Left ventricle myocardium superior (tissue), 1 donor: ENCODE measurements at places on chromosomes 7 and 10.

DNA sequence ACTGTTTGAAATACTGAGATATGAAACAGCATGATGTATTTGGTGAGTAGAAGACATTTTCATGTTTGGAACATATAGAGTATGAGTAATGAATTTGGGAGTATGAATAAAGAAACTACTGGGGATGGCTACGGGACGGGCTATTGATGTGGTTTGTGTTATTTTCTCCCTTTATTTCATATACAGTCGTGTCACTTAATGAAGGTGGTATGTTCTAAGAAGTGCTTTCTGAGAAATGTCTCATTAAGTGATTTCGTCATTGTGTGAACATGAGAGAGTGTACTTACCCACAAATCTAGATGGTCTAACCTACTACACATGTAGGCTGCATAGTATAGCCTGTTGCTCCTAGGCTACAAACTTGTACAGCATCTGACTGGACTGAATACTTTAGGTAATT lies 106.3 kb downstream of the CCNY start:
- DNase-seq = no peak

GRCh38 chr7:43781726-43782607 lies 23.5 kb downstream of the BLVRA start:
- DNase-seq = no peak

DNA sequence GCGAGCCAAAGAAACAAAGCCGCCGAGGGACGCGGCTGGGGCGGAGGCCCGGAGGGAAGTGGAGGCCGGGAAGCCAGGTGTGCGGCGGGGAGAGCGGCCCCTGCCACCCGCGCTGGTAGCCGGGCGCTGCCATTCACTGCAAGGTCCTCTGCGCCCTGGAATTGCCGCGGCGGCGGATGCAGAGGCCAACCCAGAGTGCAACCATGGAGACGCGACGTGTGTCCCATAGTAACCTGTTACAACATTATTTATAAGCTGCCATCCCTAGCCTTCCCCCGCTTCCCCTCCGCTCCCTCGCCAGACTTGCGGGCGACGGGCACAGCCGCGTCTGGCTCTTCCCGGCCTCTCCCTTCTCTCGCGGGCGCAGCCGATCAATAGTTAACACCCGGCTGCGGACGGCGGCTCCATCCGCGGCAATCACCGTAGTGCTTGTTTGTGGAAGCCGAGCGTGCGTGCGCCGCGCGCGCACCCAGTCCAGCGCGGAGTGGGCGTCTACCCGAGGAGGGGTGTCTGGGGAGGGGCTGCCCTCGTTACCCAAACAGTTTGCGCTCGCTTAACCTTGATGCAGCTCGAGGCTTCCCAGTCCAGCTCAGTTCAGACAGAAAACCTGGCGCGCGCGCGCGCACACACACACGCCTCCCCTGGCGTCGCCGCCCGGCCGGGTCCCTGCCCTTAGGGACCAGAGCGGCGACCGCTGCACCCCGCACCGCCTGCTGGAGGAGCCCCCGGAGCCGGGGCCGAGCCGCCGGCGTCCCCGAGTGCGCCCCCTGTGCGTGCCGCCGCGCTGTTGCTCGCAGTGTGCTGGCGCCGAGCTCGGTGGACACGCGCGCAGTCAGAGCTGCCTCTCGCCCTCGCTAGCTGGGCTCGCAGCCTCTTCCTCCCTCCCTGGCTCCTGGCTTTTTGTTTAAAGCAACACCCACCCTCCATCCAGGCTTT lies 165.4 kb upstream of the DPP6 start:
- no peak for DNase-seq

GRCh38 chr7:154931906-154932305 lies 71.0 kb downstream of the PAXIP1 start:
- DNase-seq = no peak

DNA sequence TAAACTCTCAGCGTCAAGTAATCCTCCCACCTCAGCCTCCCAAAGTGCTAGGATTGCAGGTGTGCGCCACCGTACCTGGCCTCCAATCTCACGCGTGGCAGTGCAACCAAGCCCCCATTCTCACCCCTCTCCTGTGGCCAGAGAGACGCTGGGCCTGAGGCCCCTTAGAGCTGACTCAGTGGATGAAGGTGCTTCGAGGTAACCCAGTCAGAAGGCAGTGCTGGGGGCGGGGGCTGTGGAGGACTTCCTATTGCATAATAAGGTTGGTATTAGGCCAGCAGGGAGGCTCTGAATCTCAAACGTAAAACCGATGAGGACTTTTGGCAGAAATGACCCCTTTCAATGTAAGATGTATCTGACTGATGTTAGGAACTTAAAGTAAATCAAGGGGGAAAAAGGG lies 229.3 kb downstream of the USP6NL start:
- DNase-seq = no peak

- DNase-seq = no peak
Measured at GRCh38 chr7:137818036-137818435, 28.7 kb downstream of the DGKI start.

DNA sequence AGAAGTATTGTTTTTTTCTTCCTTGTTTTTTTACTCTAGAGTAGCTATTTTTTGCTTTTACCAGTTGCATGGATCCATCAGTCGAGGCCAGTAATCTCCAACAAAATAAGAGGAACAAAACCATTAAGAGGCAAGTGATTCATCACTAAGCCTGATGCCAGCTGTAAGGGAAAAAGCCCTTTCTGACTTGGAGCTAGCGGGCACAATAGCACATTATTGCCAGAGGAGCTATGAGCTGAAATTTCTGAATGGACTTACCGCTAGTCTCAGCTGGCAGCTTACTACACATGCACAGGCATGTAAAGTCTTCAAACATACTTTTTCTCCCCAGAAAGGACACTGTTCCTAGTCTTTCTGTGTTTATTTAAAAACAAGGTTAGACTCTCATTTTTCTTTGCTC lies 41.6 kb upstream of the PTPRZ1 start:
- DNase-seq = no peak

- DNase-seq = no peak
Measured at GRCh38 chr10:20372748-20373147, 524.4 kb downstream of the NEBL start.

- DNase-seq = no peak
Measured at GRCh38 chr7:117126676-117127075, 173.4 kb downstream of the ST7 start.

DNA sequence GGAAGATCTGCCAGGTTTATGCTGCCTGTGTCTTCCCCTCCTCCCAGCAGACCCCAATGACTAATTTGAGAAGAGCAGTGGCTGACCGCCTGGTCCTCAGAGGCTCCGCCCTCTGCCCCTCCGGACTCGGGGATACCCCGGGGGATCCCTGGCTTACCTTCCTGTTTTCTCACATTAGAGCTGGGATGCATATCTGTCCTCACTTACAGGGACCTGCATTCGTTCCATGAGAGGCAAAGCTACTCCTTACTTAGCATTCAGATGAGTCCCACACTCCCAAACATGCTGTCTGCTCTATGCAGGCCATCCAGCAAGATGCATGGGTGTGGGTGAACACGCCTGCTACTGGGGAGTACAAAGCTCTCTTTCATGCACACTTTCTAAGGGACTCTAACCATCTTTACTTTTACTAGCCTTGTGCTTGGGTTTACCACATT lies 24.0 kb downstream of the VOPP1 start:
- no peak for DNase-seq

DNA sequence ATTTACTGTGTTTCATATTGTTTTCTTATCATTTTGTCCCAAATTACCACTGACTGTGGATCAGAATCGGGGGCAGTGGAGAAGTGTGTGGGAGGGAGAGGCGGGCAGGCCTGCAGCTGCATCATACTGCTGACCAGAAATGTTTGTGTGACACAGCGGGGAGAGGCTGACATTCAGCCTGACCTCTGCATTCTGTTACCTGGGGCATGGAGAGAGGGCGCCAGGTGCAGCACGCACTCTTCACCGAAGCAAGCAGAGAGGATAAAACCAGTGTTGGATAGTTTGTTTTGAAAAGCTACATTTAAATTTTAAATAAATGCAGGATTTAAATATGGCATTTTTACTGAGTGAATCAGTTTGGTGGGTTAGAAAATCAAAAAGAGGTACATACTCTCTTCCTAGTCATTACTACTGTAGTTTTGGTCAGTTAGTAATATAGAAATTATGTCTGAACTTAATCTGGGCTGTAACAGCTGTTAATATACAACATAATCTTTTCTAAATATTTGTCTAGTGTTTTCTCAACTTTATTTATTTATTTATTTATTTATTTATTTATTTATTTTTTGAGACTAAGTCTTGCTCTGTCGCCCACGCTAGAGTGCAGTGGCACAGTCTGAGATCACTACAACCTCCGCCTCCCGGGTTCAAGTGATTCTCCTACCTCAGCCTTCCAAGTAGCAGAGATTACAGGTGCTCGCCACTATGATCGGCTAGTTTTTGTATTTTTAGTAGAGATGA lies 8.8 kb upstream of the STMP1 start:
- no peak for DNase-seq

GRCh38 chr7:40223451-40224127 lies 88.8 kb downstream of the SUGCT start:
- DNase-seq = no peak

DNA sequence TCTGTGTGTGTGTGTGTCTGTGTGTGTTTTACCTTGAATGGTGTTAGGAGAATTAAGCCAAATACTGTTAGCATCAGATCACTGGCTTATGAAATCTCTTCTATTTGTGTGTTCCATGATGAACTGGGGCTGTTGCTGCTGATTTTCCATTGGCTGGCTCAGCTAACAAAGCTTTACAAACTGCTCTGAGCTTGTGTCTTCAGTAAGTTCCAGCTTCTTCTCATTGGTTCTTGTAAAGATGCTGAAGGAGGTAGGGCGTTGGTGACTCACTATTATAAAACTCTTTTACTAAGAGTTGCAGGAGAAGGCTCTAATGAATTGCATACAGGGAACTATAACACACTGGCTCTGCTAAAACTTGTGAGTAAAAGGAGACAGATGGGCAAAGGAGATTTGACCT lies 136.4 kb upstream of the PRKCQ start:
- no peak for DNase-seq

GRCh38 chr10:23343591-23344240 lies 881 bp downstream of the C10orf67 start:
- peak; percentile 83 for DNase-seq

DNA sequence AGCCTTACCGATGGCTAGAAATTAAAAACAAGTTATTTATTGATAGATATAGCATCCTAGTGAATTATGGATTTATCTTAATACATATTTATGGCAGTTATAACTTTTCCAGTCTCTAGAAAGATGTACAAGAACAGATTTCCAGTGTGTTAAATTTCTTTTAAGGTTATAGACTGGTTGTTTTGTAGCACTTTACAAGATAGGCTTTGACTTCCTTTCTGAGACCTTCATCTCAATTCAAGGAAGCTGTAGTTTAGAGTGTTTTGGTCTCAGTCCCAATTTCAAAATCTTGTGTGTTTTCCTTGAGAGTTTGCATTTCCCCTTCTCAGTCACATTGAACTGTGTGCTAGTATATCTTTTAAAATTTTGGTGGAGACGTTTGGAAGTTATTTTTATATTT lies 30.1 kb downstream of the PLEKHA1 start:
- no peak for DNase-seq

GRCh38 chr7:64320547-64321513 lies 7.1 kb downstream of the ZNF736 start:
- DNase-seq = no peak

GRCh38 chr7:131895541-131896164 lies 339.2 kb upstream of the PODXL start:
- no peak for DNase-seq

- DNase-seq = no peak
Measured at GRCh38 chr7:123846217-123846891, 1.4 kb downstream of the HYAL4 start.

GRCh38 chr7:90889644-90890043 lies 293.5 kb downstream of the CDK14 start:
- no peak for DNase-seq

- no peak for DNase-seq
Measured at GRCh38 chr10:129867631-129868179, 96.4 kb downstream of the EBF3 start.

DNA sequence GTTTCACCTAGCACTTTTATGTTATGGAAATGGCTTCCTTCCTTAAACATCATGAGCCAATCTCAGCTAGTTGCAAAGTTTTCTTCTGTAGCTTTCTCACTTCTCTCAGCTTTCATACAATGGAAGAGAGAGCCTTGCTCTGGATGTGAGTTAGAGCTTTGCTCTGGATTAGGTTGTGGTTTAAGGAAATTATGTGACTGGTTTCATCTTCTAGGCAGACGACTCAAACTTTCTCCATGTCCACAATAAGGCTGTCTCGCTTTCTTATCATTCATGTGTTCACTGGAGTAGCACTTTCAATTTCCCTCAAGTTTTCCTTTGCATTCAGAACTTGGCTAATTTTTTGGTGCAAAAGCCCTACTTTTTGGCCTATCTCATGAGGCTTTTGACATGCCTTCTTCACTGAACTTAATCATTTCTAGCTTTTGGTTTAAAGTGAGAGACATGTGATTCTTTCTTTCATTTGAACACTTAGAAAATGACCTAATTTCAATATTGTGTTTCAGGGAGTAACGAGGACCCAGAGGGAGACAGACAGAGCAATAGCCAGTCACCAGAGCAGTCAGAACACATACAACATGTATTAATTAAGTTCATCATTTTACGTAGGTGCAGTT lies 49.8 kb downstream of the CNOT4 start:
- DNase-seq = no peak

GRCh38 chr10:43219848-43220247 lies 47.0 kb downstream of the RASGEF1A start:
- DNase-seq = peak; percentile 16

DNA sequence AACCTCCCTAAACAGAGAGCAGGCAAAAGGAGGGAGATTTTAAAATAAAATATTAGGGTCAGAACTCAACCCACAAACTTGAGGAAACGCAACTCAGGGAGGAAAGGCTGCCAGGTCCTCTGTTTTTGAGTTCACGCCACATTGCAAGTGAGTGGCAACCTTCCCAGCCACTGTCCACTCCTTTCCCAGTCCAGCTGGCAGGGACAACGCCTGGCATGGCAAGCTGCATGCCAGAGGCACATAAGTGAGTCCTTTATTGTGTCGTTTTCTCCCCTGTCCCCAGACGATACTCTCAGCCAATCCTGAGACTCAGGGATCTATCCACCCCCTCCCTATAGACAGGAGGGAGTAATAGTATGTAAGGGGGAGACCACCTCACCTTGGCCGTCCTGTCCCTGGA lies 22.4 kb downstream of the FBXW4 start:
- peak; percentile 80 for DNase-seq

GRCh38 chr7:24049296-24049695 lies 234.7 kb upstream of the NPY start:
- no peak for DNase-seq

DNA sequence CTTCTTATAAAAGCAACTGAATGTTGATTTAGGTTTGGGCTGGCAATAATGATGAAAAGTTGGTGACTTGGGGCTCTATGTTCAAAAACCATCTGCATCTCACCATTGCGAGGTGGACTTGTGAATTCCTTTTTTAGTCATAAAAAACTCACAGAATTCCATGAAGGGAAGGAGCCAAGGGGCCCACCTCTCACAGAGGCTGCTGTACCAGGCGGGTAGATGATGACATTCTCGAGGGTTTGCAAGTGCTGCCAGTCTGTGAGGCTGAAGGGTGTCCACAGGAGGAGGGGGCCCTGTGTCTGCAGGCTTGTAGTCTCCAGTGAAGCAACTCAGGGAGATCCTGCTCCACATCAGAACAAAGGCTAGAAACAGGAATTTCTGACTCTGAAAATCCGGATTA lies 195.5 kb upstream of the ZNF32 start:
- no peak for DNase-seq
